Mesothelial cell of epicardium (in vitro differentiated cells): ENCODE measurements at places on chromosomes 16 and 17.
A peak's percentile ranks its signal among the peaks of the same experiment; 100 is the strongest.

DNA sequence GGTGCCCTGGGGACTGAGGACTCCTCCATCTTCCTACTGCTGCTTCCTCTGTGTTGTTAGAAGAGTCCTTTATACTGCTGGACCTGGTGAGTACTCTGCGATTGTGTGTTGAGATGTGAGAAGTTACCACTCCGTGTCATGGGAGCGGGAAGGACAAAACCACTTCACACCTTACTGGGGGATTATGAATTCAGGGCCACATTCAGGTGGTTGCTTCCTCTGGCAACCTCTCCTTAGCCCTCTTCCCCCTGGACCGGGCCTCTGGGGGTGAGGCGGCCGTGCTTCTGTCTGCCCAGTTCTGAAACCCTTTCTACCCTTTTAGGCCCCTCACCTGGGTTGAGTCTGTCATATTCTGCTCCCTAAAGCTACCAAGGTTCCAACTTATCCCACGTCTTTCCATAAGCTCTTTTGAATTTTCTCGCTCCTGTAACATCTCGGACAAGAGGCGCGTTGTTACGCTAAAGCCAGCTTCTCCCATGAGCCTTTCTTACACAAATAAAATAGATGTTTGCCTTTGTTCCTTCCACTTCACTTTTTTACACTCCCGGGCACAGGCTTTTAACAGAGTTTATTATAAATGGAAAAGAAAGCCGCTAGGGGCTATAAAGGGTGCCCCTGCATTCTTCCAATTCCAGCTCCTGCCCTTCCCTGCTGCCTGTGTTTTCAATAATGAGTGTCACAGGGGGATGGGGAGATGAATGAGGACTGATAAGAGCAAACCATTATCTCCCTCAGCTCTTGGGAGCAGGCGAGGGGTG is 20.7 kb upstream of the CDH13 start:
- no peaks in the 10 kb centered on the region for H3K27me3 ChIP-seq
- H3K27ac ChIP-seq, result peak overlapping the region; percentile 69
- DNase-seq, result no peak
- no peaks in the 10 kb centered on the region for H3K36me3 ChIP-seq
- H3K4me1 ChIP-seq, result peaks cover 17% of the 10 kb centered on the region

- H3K4me3 ChIP-seq, result no peak overlapping the region
- no peaks in the 10 kb centered on the region for H3K4me1 ChIP-seq
- peaks cover 6% of the 10 kb centered on the region for H3K36me3 ChIP-seq
- DNase-seq, result no peak
- H3K27ac ChIP-seq, result no peak overlapping the region
- no peaks in the 10 kb centered on the region for H3K27me3 ChIP-seq
Observed at GRCh38 chr17:1123393-1123831, 56.4 kb downstream of the ABR start.

DNA sequence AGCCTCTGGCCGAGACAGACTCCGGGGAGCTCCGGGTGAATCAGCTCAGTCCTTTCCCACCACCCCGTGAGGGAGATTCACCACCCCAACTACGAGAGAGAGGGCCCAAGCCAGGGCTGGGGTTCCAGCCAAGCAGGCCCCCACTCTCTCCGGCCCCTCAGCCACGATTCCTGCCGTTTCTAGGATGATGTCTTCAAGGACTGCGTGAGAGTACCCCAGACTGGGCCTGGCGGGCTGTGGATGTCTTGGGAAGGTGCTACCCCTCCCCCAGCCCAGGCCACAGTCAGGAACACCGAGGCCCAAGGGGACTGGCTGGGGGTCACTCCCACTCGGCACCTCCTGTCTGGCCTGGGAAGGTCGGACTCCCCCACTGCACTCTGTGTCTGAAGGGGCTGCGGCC is 21.6 kb upstream of the PABPN1L start:
- no peak overlapping the region for H3K4me3 ChIP-seq
- no peaks in the 10 kb centered on the region for H3K27me3 ChIP-seq
- H3K4me1 ChIP-seq, result no peaks in the 10 kb centered on the region
- H3K27ac ChIP-seq, result no peak overlapping the region

- H3K27me3 ChIP-seq, result peaks cover 3% of the 10 kb centered on the region
- no peak overlapping the region for H3K27ac ChIP-seq
- H3K36me3 ChIP-seq, result no peaks in the 10 kb centered on the region
- peak; percentile 64 for DNase-seq
Observed at GRCh38 chr16:79653373-79653891, 52.9 kb upstream of the MAF start.

DNA sequence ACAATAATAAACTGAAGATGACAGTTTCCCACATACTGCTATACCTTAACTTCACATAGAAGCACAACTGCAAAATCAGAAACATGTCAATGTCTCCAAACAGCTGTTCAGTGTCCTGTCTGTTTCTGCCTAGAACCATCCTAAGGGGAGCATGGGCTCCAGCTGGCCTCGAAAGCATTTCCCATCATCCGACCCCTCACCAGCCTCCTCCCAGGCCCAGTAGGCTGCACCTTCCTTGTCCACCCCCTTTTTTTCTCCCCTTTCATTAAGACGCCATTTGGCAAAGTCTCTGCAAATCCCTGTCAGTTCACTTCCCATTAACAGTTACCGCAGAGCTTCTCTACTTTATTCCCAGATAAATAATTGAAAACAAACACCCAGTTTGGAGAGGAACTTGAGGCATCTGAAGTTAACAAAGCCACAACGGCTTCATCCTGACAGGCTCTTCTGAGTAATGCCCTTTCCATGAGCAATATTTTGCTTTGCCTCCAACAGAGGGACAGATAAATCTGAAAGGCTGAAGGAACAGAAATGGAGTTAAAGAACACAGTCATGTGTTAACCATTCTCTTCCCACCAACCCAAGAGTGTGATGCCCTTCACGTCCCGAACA is 65.3 kb downstream of the SLC39A11 start:
- DNase-seq, result no peak
- no peak overlapping the region for H3K27ac ChIP-seq
- H3K4me1 ChIP-seq, result no peaks in the 10 kb centered on the region
- no peaks in the 10 kb centered on the region for H3K27me3 ChIP-seq

GRCh38 chr16:15976929-15977637 is 27.7 kb downstream of the ABCC1 start:
- peaks cover 52% of the 10 kb centered on the region for H3K36me3 ChIP-seq
- no peak for DNase-seq
- H3K4me1 ChIP-seq, result no peaks in the 10 kb centered on the region
- H3K4me3 ChIP-seq, result no peak overlapping the region
- no peak overlapping the region for H3K27ac ChIP-seq
- no peaks in the 10 kb centered on the region for H3K27me3 ChIP-seq
